Stimulated activated CD4-positive, alpha-beta T cell treated with anti-CD3 and anti-CD28 coated beads, TNF-alpha, amount 100 ng/mL, for 1 hour (primary cell): ENCODE measurements at places on chromosomes 2 and 18.

DNA sequence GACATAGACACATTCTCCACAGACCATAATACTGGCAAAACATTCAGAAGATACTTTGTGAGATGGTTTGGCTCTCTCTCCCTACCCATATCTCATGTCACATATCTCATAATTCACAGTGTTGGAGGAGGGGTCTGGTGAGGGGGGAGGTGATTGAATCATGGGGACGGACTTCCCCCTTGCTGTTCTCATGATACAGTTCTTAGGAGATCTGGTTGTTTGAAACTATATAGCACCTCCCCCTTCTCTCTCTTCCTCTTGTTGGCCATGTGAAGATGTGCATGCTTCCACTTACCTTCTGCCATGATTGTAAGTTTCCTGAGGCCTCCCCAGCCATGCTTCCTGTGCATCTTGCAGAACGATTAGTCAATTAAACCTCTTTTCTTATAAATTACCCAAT is 61.1 kb downstream of the HK2 start:
- no peak for DNase-seq

- no peak for DNase-seq
Measured at GRCh38 chr2:215003001-215003400, 135.4 kb downstream of the ABCA12 start.

DNA sequence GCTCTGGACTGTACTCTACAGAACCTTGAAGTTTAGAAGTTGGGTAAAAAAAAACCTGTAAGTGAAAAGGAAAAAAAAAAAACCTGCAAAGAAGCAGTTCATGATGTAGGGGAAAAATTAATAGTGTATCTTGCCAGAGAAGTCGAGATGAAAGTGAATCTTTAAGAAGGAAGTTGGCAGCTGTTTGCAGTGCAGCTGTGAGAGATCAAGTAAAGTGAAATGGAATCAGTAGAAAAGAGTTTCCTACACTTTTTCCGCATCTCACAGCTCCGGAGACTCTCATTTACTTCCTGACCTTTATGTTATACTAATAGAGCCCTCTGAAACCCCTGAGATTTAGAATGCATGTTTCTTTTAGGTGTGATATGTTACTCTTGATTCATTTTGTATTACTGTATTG is 19.2 kb downstream of the RNMT start:
- DNase-seq = no peak

DNA sequence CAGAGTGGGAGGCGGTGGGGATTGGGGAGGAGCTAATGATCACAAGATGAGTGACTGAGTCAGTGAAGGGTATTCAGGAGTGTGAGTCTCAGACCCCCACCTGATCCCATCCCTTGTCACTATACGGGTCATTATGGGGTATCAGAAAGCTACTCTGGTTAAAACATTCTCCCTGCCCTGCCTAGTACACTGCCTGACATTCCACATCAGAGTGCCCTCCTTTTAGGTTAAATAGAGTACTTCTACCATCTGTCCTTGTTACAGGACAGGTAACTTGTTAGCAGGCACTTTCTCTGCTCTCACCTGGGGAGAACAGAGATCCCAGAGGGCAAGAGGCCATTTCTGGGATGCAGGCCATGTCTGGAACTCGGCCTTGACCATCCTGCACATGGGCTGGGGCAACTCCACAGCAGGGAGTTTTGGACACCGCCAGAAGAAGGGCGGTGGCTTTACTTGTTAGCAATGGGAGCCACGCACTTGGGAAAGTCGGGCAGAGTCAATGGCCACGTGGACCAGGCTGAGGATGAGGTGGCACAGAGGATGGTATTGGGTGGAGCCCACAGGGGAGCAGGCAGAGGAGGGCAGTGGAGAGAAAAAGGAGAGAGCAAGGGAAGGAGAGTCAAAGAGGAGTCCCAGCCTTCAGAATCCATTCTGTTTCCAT is 98.5 kb downstream of the CELF4 start:
- DNase-seq = no peak

- DNase-seq = no peak
Measured at GRCh38 chr18:50194631-50195532, at the start of gene MYO5B. Gene MYO5B (minus strand): TSS chr18:50195147. CDS start chr18:50194793, 354 bp downstream.
